ENCODE measurements at places on chromosomes 1 and 21.

DNA sequence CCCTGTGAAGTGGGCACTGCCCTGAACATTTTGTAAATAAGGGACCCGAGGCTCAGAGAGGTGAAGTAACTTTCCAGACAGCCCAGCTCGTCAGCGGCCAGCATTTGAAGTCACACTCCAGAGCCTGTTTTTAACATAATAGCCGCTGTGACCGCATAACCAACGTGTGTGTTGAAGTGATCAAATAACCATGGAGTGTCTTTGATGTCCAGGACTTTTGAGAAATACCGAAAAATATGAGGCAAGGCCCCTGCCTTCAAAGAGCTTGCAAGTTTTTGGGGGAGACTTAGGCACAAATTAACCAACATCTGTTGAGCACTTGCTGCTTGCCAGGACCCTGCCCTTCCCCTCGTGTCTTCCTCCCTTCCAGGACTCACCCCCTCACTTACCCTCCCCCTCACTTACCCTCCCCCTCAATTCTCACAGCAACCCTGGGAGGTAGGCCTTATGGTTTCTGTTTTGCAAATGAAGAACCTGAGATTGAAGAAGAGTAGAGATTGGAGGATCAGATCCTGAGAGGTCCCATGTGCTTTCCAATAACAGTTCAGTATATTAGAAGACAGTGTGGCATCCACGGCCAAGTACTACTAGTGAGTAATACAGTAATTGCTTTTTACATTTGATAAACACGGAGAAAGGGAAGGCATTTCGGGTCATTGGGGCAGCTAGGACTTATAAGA lies 1.3 kb upstream of the SLC16A1 start:
- peak; percentile 77 for DNase-seq

GRCh38 chr1:192626366-192627179 lies 9.4 kb upstream of the RGS13 start:
- peak; percentile 28 for DNase-seq

- DNase-seq: no peak
Observed at GRCh38 chr21:46552274-46552673, 52.6 kb downstream of the S100B start.

GRCh38 chr21:44862869-44863685 lies 10.4 kb downstream of the PTTG1IP start:
- DNase-seq: no peak

- no peak for DNase-seq
Observed at GRCh38 chr21:41348434-41348833, 13.4 kb upstream of the MX2 start.

GRCh38 chr1:3215198-3216014 lies 146.4 kb downstream of the PRDM16 start:
- DNase-seq: no peak

DNA sequence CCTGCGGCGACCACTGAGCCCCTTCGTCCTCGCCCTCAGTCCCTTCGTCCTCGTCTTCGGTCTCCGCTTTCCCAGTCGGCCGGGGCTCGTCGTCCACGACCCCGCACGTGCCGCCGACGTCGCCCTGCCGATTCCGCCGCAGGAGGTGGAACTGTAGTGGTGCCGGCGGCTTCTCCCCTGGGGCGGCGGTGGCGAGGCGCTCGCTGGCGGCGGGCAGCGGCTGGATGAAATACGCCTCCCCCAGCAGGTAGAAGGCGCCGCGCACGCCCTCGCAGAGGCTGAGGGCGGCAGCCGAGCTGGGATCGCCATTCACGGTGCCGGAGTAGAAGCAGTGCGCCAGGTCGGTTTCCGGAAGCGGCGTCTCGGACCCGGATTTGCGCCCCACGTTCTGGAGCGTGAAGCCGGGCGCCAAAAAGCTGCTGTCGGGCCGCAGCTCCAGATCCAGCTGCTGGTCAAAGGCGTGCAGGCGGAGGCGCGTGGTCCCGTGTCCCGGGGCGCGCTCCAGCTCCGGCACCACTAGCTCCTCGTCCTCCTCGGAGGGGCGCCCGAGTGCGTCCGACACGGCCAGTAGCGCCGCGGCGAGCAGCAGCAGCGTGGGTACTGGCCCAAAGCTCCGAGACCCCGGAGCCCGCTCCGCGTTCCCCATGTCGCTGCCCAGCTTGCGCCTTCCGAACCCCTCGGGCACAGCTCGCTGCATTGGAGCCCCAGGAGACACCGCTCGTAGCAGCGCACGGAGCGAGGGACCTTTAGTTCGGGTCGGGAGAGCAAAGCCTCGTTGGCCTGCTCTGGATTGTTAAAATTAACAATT lies 747 bp downstream of the ADAMTS1 start:
- no peak for DNase-seq

DNA sequence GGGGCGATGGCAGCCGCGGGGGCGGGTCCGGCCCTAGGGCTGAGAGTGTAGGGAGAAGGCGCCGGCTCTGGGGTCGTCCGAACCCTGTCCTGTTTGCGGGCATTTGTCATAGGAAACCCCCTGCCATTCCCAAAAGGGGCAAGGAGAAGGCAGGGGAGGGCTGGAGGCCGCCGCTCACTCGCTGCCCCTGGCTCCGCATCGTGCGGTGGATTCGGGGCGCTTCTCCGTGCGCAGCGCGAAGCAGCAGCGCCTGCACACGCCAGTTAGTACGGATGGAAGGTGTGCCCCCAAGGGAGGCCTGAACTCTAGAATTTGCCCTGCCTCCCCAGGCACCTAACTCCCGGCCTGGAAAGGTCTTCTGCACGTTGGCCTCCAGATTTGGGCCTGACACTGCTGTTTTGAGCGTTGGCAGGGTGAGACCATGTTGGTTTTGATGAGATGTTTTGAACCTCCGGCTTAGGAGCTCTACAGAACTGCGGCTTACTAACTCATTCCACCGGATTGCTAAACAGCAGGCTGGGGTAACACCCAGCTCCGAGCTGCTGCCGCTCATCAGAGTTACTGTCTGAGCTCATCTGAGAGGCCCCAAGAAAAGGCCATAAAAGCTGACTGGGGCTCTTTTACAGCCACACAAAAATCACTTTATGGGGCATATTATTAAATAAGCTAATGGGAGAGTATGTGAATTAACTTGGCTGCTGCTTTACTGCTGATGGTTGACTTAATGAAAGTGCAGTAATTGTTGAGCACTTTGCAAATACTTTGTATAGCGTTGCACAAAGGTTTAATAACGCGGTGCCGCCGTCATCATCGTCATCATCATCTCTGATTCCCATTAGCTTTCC lies 987 bp downstream of the GPR137B start:
- no peak for DNase-seq

- DNase-seq: no peak
Observed at GRCh38 chr21:29365661-29366265, 67.0 kb downstream of the BACH1 start.

- peak; percentile 2 for DNase-seq
Observed at GRCh38 chr21:18499761-18500376, 96.3 kb upstream of the TMPRSS15 start.

DNA sequence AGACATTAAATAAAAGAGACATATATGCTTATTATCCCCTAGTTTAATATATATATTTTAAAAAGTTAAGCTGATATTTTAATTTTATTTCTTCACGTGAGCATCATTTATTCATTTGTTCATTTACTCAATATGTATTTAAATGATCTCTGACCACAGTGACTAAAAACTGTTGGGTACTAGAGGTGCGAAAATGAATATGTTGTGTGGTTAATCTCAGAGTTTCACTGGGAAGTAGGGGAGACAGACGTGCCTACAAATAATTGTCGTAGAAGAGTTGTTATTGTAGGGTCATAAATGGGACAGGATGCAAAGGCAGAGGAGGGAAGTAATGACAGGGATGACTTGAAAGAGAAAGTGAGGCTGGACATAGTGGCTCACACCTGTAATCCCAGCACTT lies 213.0 kb upstream of the CACYBP start:
- DNase-seq: peak; percentile 50

GRCh38 chr1:32413507-32414185 lies 19.4 kb upstream of the BSDC1 start:
- DNase-seq: peak; percentile 25

DNA sequence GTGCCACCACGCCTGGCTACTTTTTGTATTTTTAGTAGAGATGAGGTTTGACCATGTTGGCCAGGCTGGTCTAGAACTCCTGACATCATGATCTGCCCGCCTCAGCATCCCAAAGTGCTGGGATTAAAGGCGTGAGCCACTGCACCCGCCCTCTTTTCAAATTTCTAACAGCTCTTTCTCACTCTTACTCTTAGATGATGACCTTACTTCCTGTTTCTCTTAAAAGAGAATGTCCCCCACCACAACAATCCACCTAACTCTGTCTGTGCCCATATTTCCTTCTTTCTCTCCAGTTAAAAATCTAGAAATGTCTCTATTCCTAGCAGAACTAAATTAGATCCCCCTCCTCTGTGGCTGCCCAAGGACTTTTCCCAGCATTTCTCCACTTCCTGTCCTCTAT lies 46.6 kb upstream of the RGS2 start:
- DNase-seq: no peak

- DNase-seq: no peak
Observed at GRCh38 chr1:228093050-228093906, 9.8 kb downstream of the C1orf35 start.

DNA sequence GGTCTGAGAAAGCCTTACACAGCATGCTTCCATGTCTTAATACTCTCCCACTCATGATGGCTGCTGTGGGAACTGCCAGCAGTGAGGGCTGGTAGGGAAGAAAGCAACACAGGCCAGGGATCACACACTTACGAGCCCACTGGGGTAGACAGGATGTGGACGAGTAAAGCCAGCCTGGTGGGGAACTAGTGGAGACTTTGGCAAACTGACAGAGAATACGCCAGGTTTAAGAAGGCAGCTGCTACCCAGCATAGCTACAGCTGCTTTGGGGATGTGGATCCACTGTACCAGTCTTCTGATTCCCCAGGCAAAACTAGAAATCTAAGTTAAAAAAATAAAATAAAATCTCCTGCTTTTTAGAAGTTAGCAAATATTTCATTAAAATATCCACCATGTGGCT lies 664.0 kb downstream of the SMYD3 start:
- DNase-seq: no peak

DNA sequence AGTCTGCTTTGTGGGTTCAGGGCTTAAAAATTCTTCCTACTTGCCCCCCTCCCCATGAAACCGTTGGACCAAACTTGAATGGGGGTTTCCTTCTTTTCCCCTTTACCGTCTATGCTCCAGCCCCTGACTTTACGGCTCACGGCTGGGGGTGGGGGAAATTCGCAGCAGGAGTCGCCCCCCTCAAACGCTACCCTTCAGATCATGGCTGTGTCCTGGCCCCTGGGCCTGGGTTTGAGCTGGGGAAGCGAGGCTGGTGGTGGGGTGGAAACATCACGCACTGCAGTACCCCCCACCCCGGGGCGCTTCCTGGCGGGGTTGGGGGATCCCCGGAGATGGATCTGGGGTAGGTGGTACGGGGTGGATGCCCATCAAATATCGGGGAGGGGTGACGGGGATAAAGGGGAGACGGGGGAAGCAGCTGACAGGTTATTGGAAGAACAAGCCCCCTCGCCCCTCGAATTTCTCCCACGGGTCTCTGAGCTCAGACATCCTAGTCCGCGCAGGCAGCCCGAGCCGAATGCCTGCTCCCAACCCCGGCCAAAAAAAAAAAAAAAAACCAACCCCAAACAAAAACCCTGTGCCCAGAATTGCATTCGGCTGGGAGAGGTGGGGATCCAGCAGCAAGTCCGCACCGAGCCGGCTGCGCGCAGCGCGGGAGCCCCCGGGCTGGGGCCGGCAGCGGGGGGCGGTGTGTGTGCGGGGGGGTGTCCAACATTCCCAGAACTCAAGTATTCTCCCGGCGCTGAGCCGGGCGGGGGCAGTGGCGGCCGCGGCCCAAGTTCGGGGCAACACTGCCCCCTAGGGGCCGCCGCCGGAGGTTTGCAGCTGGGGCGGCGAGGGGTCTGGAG lies 59.0 kb upstream of the ACOT11 start:
- peak; percentile 76 for DNase-seq

- no peak for DNase-seq
Observed at GRCh38 chr1:205057808-205058575, 15.0 kb downstream of the CNTN2 start.

DNA sequence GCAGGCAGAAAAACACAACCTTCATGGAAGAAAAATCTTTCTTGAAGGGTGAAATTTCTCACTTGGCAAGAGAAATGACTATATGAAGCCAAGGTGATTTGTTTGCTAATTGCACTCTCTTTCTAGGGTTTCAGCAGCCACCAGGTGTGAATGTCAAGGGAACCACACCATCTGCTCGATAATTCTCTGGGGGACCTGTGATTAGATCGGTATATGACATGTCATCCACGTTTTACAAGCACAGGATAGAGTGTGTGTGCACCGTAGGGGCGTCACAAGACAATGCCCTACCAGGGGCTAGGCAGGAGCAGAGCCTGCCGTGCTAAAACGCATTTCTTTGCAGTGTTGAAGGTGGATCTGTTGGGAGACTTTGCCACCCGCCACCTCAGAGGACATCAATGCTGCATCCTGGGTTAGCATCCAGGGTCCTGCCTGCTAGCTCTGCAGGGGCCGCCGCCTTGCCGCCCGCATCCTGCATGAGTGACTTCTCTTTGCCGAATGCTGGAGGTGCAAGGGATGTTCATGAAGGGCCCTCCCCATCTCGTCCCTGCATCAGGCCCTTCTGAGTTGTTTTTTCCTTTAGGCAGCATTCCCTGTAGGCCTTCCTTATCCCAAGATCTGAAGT lies 37.8 kb upstream of the CCSAP start:
- no peak for DNase-seq

GRCh38 chr1:36775716-36776115 lies 258.6 kb downstream of the GRIK3 start:
- DNase-seq: no peak

GRCh38 chr21:33078907-33079582 lies 9.1 kb downstream of the OLIG1 start:
- DNase-seq: peak; percentile 73

- DNase-seq: no peak
Observed at GRCh38 chr1:154912755-154913154, 23.8 kb downstream of the PMVK start.

DNA sequence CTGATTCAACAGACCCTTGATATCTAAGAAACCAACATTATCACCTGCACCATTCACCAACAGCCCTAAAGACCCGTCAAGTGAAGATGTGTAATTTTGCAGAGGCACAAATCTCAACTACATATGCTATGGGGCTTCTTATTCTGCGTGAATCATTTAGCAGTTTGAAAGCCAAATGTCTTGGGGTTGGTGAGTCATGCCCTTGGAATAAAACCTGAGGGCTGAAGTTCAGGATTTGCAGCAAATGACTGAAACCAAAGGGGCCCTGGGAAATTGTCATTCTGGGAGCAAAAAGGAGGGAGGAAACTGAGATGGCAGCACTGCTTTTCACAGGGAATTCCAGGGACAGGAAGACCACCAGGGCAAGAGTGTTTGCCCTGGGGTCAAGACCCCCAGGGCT lies 79.2 kb upstream of the TNR start:
- no peak for DNase-seq

DNA sequence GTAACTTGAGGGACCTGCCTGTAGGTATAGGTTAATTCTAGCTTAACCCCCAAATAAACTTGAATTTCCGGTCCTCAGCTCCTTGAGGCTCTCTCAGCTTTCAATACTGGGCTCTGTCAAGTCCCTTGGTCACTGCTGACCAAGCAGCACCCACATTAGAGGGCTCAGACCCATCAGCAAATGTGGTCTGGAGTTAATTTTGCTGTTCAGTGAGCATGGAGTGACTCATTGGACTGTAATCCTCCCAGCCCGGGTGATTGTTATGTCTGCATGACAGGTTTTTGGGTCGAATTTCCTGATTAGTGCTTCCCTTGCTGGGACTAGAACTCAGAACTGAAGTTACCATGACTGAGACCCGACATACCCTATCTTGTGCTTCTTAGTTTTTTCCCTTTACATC lies 130.6 kb downstream of the URB2 start:
- no peak for DNase-seq

Data from GM06990 (cell line).